Astrocyte of the cerebellum (primary cell): ENCODE measurements at places on chromosomes 13 and 19.

DNA sequence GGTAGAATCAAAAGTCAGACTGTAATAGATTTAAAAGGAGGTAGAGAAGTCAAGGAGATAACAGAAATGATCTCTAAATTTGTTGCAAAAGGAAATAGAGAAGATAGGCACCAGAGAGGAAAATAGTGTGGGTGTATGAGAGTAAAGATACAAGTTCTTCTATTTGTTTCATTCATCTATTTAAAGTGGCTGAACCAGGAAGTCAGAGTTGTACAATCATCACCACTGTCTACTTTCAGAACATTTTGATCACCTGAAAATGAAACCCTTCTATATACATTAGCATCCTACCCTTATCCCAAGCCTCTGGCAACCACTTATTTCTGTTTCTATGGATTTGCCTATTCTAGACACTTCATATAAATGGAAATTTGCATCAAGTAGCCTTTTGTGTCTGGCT, 36.7 kb downstream of the INTS6 start:
- DNase-seq, result no peak

DNA sequence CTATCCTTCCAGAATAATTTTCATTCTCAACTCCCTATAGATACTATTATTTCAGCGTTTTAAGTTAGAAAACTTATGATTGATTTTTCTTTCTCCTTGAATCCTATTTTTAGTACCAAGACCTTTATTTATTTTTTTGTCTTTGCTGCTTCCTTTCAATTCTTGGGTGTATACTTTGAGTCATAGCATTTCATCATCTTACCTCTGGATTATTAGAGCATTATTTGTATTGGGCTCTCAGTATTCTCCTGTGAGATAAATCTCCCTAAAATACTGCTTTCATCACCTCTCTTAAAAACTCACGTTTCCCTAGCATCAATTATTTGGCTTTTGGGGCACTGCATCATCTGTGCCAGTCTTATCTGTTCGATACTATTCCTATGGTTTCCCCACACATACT, 222.8 kb downstream of the POSTN start:
- no peak for DNase-seq

GRCh38 chr19:30593975-30594745, 222.0 kb downstream of the ZNF536 start:
- DNase-seq, result no peak

GRCh38 chr13:22945321-22946226, 235.2 kb upstream of the SGCG start:
- no peak for DNase-seq

GRCh38 chr19:8610041-8610935, at the start of gene ADAMTS10:
ADAMTS10 (minus strand) TSS chr19:8610715; CDS start chr19:8605710, 5,005 bp downstream.
- DNase-seq, result no peak

DNA sequence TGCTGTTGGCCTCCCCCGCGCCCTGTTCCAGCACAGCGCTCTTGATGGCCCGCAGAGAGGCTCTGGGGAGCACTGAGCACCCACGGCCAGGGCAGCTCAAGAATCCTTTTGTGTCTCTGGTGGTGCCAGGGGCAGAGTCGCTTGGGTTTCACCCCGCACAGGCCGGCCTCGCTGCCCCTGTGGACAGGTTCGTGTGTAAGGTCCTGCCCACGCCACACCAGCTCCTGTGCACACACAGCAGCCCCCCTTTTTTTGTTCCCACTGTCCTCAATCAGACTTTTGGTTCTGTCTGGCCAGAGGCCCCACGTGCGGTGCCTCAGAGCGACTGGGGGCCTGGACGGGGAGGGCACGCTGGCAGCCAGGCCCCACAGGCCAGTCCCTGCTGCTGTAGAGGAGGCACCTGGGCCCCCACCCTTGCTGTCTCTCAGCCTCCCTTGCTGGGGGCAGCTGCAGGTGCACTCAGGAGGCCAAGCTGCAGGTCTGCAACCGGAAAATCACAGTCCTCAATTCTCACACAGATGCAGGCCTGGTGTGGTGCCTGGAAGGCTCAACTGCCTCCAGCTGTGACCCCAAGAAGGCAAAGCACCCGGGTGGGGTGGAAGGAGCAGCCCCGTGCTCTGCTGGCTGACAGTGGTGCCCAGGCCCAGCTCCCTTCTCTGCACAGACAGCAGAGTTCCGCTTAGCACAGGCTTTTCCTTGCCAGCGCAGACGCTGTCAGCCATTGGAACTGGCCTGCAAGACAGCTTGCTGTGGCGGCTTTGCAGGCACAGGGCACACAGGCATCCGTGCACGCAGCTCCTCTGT, 12.6 kb upstream of the F7 start:
- no peak for DNase-seq
